ENCODE measurements at places on chromosomes 1 and 21.

DNA sequence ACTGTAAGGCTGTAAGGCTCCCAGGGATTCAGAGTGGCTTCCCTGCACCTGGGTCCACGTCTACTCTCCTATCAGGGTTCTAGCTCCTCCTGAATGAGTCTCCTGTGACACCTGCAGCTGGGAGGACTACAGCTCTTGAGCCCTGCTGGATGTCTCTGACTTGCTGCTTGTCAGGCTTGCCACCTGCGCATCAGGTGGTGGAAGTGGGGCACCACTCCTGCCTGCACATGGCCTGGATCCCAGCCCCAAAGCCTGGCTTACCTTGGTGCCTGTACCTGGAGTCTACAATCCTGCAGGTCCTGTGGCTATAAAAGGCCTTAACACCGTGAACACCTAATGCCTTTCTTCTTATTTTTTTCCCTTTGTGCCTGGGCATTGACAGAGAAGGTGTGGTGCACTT, 82.2 kb downstream of the FAM78B start:
- no peak for DNase-seq

DNA sequence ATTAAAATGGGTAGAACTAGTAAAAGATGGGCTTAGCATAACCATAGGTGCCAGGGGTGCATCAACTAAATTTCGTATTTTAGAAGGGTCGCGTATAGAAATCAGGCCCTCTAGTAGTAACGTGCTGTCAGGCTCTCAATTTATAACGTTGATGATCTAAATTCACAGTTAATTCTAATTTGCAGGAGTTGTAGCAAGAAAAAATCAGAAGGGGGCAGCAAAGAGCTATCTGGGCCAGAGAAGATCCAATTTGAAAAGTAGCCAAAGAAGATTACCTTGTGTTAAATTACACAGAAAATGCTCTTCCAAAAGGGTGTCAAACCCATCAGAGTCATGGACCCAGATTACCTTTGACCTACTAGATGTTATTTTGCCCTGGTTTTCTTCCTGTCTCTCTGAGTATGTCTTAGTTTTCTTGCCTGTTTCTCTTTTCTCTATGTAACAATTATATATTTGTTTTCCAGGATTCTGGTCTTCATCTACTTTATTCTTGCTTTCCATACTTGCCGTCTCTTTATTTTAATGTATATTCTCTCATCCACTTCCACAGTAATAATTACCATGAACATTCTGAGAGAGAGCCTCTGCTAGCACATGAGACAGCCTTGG, 1030.9 kb downstream of the AMY1C start:
- DNase-seq = no peak

- DNase-seq = no peak
Observed at GRCh38 chr1:174262349-174263241, 103.3 kb downstream of the RABGAP1L start.

DNA sequence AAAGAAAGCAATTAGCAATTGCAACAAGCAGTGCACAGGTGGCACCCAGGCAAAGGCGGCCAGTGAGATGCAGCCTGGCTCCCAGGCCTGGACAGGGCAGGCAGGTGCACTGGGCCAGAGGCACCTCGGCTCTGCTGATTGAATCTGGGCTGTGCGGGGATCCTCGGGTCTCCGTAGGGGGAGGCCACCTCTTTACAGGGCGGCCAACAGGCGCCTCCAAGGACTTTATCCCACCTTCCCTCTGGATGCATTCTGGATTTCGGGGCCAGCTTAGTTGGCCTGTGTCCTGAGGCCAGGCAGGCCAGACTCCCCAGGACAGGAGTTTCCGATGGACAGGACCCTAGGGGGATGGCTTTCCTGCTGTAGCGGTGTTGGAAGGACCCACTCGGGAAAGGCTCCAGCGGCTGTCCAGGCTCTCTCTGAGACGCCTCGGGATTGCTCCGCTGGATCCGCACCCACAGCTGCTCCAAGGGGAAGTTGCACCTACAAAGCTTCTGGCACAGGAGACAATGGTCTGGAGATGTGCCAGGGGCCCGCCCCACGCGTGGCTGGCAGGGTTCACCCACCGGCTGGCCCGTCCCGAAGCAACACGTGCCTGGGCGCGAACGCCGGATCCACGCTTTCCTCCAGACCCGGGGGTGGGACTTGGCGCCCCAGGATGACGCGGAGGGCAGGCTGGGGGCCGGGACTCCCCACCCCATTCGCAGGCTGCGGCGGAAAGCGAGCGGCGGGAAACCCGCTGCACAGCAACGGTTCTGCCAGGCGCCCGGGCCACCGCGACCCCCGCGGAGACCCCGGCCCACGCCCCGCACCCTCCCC, 810 bp downstream of the SLC19A1 start:
- peak; percentile 75 for DNase-seq

GRCh38 chr1:176736015-176736414, 273.0 kb downstream of the PAPPA2 start:
- DNase-seq = no peak

DNA sequence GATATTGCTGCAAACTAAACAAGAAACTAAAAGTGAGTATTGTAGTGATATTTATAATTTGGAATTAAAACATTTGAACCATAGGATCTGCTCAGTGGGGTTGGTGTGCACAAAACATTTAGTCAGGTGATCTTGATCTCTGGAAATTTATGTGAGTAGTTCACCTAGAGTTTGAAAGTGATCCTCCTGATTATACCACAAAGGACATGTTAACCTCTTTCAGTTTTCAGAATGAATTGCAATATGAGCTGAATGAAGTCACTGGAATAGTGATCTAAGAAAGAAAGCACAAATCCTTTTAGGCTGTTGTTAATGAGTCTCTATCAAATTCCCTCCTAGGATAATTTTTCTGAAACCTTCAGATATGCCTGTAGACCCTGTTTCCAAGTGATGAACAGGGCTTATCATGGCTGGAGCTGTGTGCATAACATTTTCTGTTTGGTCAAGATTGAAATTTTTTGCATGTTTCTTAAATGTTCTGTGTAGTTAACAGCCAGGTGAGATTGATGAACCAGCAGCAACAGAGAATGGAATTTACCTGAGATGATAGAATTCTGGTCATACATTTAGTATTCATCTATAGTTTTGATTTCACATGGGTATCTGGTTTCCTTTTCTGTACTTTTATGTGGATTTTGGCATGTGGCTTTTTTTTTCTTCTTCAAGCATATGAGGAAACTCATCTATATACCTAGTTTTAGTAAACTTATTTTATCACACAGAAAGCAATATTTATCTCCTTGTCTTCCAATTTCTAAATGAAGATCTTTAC, 25.5 kb downstream of the CDC14A start:
- no peak for DNase-seq

DNA sequence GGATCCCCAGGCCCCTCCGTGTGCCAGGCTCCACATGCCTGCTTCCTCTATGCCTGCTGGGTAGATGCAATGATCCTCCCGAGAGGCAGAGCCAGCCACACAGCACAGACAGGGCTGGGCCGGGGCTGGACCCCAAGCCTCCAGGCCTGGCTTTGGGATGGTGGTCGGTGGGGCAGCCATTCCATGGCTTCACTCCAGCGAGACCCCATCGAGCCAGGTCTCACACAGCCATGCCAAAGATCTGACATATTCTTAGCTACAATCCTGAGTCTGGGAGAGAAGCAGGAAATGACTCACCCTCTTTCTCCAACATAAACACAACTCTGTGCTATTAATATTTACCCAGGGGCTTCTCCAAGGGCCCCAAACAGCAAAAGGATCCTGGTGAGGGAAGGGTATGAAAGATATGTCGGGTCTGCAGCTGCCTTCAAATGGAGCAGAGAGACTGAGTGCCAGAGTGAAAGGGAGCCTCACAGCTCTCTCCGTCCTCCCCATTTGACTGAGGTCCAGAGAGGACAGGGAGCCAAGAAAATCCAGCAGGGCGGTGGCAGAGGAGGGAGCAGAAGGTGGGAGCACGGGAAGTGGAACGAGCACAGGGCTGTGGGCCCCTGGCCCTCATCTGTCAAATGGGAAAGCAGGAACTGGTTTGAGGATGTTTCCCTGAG, 639.5 kb downstream of the MATN1 start:
- no peak for DNase-seq

DNA sequence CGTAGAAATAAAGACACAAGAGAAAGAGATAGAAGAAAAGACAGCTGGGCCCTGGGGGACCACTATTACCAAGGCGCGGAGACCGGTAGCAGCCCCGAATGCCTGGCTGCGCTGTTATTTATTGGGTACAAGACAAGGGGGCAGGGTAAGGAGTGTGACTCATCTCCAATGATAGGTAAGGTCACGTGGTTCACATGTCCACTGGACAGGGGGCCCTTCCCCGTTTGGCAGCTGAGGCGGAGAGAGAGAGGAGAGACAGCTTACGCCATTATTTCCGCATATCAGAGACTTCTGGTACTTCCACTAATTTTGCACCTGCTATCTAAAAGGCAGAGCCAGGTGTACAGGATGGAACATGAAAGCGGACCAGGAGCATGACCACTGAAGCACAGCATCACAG, 4.1 kb upstream of the TPRG1L start:
- DNase-seq = no peak

- DNase-seq = no peak
Observed at GRCh38 chr1:29896791-29897714, 660.7 kb downstream of the PTPRU start.

GRCh38 chr1:52233463-52233862, 91.6 kb downstream of the ZFYVE9 start:
- DNase-seq = no peak

- no peak for DNase-seq
Observed at GRCh38 chr1:226116673-226117072, 54.2 kb downstream of the H3-3A start.

GRCh38 chr1:156504438-156504813, 3.9 kb upstream of the MEF2D start:
- no peak for DNase-seq

DNA sequence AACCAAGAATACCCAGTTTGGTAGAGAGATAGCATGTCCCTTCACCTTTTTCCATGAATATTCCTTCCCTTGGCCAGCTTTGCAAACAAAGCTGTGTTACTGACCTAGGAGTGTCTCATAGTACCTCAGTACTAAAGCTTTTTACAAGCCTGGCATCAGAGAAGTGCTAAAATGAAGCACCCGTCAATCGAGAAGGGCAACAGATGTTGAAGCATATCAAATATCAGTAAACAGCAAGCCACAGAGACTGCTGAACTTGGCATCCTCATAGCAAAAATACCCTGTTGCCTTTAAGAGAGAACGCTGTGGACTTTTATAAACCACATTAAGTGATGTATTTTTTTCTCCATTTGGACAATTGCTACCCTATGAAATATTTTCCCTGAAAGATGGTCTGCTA, 128.6 kb upstream of the HOOK1 start:
- DNase-seq = no peak

DNA sequence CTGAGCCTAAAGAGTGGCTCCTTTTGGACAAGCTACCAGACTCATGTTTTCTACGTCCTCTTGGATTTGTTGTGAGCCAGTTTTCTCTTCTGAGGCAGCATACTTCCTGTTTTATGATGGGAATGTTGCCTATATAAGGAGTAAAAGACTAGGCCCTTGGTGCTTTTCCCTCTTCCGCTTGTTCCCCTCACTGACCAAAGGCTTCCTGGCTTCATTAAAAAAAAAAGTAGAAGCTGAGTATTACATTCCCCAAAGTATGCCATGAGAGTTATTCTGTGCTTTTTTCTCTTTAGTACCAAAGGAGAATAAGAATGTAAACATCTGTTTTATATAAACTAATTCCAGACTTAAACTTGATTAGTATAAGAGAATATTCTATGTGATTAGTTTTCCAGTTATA, 6.5 kb upstream of the HMCN1 start:
- no peak for DNase-seq

- peak; percentile 68 for DNase-seq
Observed at GRCh38 chr1:112718691-112719418, 3.7 kb upstream of the PPM1J start.

DNA sequence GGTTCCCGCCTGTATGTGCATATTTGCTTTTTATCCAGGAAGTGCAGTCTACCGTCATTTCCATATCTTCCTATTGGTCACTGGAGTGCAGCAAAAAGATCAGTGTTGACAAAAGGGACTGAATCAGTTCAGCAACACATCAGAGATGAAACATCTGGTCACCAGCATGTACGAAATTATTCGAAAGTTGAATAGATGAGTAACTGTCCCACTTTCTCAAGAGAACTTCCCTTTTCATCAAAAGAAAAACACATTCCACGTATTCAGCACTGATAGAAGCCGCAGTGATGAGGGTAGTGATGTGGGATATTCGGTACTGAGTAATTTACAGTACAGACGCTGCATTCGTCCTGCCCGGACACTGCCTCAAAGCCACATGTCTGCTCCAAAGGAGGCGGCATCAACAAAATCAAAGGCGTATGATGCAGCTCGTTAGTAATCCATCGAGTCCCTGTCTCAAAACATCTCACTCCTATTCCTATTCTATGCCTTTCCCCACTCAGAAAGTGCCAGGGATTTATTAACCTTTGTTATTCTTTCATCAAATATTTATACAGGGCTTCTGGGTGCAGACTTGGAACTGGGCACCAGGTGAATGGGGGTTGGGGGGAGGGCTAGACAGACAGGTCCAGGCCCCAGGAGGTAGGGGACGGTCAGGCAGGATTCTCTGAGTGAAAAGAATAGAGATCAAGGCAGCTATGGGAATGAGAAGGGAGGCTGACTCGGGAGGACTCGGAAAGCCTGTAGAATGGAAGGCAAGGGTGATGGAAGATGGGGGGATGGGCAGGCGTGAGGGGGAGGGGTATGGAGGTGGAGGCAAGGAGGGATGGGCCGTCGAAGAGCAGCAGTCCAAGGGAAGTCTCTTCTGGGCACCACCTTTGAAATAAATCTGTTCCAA, 79.5 kb upstream of the SLC45A1 start:
- DNase-seq = no peak

DNA sequence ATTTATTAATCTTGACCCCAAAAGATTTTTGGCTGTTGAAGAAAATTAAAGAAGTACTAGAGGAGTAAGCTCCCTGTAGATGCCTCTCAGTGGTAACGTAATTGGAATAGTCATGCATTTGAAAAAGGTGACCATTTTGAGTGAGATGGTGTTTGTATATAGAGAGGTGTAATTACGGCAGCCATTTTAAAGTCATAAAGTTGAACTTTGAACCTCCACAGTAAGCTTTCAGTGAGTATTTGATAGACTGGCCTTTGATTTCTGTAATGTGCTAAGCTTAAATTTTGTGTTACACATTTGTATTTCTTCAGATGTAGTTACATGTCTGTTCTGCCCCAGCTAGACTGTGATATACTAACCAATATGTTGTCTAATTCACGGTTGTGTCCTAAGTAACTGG, 21.5 kb upstream of the TMCO2 start:
- no peak for DNase-seq

DNA sequence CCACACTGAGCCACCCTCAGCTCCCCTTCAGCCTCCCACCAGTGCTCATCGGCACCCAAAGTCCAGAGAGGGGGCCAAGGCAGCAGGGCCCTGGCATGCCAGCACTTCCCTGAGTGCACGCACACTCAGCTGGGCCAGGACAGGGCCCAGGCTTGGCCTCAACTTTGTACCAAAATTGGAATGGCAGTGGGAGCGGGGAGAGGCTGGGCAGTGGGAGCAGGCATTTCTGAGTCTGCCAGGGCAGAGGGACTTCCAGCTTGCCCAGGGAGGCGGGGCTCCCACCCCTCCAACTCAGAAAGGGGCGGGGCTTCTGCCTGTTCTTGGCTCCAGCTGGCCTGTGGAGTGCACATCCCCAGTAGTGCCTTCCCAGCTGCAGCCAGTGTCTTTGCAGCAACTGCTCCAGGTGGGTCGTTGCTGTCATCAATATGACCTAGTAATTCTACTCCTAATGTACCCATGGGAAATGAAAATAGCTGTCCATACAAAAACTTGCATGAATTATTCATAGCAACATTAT, 10.3 kb upstream of the SNX7 start:
- no peak for DNase-seq

- no peak for DNase-seq
Observed at GRCh38 chr1:8412183-8412831, 94.4 kb downstream of the SLC45A1 start.
